Dermis blood vessel endothelial cell (primary cell): ENCODE measurements at places on chromosomes 2 and 18. TPM values are rescaled to one million over a fixed set of nuclear protein-coding genes. Genes with fewer than 3 reads are reported as not detected.

The CXCR1 gene
- not detected in 2 replicates for total RNA-seq

The CAPN13 gene
- not detected in 2 replicates for total RNA-seq

The TSPYL6 gene
- not detected in 2 replicates for total RNA-seq

The TEX44 gene
- not detected in 2 replicates for total RNA-seq

The COL4A4 gene
- total RNA-seq, result 0.05 and 0.17 TPM in 2 replicates

The MIB1 gene
- 73.2 and 76.7 TPM in 2 replicates for total RNA-seq

The TUBB8B gene
- total RNA-seq, result 0.14 TPM in 1 of 2 replicates, not detected in the other

The FAM98A gene
- 74.4 and 102 TPM in 2 replicates for total RNA-seq

The HOXD13 gene
- under 0.01 TPM in 1 of 2 replicates, not detected in the other for total RNA-seq

GRCh38 chr2:26048791-26049190 is 14.9 kb downstream of the RAB10 start:
- no peak for DNase-seq

DNA sequence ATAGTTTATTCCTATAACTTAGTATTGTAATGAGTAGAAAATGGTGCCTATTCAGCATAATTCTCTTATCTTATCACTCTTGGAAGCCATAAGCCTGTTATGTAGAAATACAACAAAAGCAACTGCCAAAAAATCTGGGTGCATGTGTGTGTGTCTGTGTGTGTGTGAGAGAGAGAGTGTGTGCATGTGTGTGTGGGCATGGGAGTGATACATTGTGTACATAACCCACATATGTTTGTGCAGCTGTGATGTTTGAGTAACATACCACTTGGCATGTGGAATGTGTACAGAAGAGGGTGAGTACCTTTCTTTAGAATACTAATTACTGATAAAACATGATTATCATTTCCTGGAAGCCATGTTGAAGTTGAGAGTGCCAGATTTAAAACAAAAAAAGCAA is 642.3 kb upstream of the SYT4 start:
- DNase-seq, result no peak

DNA sequence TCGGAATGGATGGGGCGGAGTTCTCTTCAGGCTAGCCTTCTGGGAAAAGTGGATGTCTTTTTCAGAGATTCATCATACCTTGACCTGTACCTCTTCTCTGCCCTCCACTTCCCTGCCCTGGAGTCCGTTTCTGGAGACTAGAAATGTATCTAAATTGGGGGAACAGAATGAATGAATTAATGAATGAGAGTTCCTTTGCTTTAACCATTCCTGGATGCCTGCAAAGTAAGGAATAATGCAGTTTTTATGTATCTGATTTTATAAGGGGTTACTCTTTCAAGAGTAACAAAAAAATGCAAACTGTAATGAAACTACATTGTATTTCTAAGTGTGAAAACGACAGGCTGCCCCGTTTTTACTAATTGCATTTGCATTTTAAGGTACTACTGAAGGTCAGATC is 2.0 kb downstream of the SOWAHC start:
- no peak for DNase-seq

DNA sequence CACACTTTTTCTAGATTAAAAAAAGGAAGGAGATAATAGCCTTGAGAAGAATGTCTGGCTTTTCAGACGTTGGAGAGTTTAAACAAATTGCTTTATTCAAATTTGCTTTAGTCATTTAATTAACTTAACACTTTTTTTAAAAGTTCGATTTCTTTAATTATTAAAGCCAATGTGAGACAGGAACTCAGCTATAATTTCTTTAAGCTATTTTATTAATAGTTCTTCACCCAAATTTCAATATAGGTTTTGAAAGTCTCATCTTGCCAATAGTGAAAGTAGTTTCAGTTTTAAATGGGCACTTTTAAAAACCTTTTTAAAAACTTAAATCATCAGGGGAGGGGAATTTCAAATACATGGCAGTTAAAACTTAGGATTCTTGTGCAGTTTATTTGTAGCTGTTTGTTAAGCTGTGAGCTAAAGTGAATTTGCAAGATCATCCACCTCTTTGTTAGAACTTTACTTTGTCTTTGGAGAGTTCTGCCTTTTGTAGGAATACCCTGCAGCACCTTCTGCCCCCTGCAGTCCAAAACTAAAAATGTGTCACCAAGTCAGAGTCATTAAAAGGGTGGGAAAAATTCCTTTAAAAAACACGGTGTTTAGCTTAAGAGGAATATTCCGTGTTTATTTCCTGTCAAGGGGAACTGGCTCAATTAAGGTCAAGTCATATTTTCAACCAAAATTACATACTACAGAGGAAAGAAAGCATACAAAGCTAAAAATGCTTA is 4.6 kb downstream of the TGIF1 start:
- DNase-seq, result peak; percentile 91

GRCh38 chr2:111694700-111695101 is 189.3 kb downstream of the ANAPC1 start:
- peak; percentile 93 for DNase-seq

DNA sequence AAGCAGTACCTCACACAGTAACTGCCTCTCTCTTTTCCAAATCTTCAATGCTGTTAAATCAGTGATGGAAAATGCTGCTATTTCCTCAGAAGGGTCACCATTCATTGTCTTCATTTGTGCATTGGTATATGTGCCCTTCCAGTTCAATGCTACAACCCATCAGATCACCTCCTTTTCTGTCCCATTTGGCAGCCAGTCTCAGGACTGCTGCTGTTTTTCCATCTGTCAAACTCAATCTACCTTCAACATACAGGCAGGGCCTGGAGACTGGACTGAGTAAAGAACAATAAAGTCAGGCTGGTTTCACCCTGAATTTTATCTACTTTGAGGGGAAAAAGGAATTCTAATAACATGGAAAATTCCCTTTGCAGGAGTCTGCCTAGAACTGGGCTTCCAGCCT is 17.9 kb downstream of the ZNF385B start:
- DNase-seq, result no peak

DNA sequence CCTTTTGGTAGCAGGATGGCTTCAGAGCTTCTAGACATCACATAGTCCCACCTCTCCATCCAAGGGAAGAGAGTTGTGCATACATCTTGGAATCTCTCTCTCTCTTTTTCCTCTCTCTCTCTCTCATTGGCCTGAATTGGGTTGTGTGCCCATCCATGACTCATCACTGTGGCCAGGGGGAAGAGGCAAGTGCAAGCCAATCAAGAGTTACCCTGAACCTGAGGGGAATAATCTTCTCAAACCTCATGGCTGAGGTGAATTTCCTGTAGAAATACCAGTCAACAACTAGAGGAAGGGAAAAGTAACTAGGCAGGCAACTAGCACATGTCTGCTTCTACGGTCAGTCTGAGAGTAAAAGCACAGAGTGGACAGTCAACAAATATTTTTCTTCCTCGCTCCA is 7.3 kb upstream of the CHN1 start:
- DNase-seq, result peak; percentile 31

DNA sequence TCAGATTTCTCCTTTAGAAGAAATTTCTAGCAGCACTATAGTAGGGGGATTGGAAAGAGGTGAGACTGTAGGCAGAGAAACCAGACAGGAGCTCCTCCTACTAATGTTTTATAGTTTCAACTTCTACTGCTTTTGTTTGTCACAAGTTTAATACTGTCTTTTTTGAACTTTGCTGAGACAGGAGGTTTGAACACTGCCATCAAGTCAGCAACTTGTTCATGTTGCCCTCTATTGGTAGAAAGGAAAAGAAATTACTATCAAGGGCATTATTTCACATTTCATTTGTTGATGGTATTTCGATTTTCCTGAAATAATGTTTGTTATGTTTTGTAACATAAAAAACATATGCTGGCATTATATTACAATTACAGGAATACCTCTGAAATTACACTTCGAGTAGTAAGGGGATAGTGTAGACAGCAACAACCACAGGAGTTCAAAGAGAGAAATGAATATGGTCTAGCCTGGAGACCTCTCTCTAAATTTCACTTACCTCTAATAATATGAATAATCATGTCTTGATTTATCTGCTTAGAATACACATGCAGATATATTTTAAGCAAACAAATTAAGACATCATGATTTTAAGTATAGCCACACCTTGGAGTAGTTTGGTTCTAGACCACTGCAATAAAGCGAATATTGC is 12.4 kb upstream of the CCDC88A start:
- DNase-seq, result peak; percentile 66

- no peak for DNase-seq
Measured at GRCh38 chr2:72613931-72614330, 211.9 kb downstream of the EXOC6B start.

- DNase-seq, result no peak
Measured at GRCh38 chr2:229235131-229235914, 35.8 kb downstream of the PID1 start.

GRCh38 chr2:33340280-33340679 is 136.2 kb upstream of the RASGRP3 start:
- DNase-seq, result peak; percentile 95

DNA sequence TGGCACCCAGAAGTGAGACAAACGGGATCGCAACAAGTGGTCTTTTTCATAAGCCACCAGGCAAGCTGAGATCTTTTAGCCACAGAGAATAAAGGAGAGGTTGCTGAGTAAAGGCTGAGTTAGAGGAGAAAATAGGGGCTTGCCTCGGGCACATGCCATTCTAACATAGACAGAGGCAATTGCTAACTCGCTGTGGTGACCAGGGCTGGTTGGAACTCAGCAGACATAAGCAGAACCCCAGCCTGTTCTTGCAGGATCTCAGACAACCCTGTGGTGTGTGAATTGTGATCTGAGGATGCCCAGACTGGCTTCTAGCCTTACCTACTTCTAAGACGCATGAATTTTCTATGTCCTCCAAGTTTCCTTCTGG is 300.2 kb downstream of the CDCA7 start:
- DNase-seq, result no peak

- DNase-seq, result no peak
Measured at GRCh38 chr2:98895221-98895620, 40.8 kb downstream of the CRACDL start.

DNA sequence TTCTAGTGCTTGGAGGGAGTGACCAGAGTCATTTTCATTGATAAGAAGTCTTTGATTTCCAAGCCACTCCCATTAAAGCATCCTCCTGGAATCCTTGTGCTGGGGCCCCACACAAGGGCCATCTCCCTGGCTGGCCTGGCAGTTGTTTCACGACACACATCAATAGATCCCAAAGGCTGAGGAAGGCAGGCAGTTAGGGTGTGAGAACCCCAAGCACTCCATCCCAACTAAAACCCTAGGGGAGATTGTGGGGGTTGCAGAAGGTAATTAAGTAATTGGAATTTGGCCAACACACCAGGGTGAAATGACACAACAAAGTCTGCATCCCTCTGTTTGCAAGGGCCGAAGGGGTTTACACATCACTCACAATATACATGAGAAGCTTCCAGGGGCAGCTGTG is 578.1 kb upstream of the SYT4 start:
- no peak for DNase-seq

GRCh38 chr2:95206096-95206495 is 1.2 kb upstream of the ZNF892 start:
- DNase-seq, result no peak

- DNase-seq, result no peak
Measured at GRCh38 chr2:235935773-235936172, 232.4 kb downstream of the GBX2 start.

- DNase-seq, result no peak
Measured at GRCh38 chr2:179525340-179525739, 260.7 kb upstream of the SESTD1 start.

DNA sequence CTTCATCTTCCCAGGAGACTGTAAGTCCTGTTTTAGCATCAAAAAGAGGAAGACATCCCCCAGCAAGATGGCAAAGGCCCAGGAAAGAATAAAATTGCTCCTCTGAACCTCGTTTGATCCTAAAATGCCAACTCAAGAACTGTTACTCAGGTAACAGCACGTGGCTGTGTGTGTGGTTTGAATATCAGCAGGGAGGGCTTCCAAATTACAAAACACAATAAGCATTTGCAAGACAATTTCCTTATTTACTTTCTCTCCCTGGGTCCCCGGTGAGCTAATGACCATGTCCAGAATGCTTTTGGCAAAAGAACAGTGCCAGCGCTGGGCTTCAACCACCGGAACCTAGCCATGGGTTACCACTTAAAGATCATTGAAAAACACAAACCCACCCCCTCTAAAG is 163.6 kb downstream of the C1D start:
- DNase-seq, result no peak
